ENCODE measurements at places on chromosomes 16 and 17. TPM values are rescaled to one million over a fixed set of nuclear protein-coding genes. Genes with fewer than 3 reads are reported as not detected.

- no peak for DNase-seq
These were observed 94.0 kb downstream of the SOCS1 start for GRCh38 chr16:11161974-11162373.

- no peak for DNase-seq
These were observed 51.7 kb downstream of the GAN start for GRCh38 chr16:81366316-81366932.

DNA sequence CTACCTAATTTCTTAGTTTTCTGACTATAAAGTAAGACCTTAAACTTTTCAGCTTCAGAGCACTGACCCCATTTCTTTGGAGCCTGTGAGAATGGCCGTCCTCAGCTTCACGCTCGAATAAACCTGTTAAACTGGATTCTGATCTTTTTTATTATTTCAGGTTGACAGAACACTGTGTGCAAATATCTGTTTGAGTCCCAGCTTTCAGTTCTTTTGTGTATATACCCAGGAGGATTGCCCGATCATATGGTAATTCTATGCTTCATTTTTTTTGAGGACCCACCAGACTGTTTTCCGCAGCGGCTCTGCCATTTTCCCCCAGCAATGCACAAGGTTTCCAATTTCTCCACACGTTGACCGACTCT is 19.8 kb upstream of the KCNH6 start:
- DNase-seq = no peak

Gene KCNH6
- total RNA-seq = not detected

Gene CDC6
- 66.5 TPM for total RNA-seq

Gene KRTAP2-3
- total RNA-seq = 11.6 TPM

All from epithelial cell of proximal tubule (primary cell).